ENCODE measurements at places on chromosomes 6 and 20.

GRCh38 chr6:27359231-27359630 lies 29.3 kb upstream of the ZNF391 start:
- DNase-seq: no peak

GRCh38 chr6:79841577-79842375 lies 105.6 kb downstream of the ELOVL4 start:
- DNase-seq: no peak

- DNase-seq: no peak
These were observed 365.2 kb downstream of the SYNE1 start for GRCh38 chr6:152271776-152272464.

DNA sequence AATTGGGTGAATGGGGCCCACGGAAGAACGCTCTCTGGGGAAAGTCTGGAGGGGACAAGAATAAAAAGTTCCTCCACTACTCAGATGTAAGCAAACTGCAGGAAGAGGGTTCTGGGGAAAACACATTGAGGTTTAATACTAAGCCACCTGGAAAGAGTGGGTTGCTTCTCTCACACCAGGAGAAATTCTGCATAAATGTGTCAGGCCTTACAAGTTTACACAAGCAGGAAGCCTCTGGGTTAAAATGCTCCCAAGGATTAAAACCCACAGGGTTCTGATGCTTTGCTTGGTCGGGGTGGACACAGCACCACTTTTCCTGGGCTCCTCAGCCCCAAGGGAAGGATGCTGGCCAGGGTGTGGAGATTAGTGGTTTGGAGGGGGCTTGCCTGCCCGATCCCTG lies 122.1 kb upstream of the SLC22A23 start:
- no peak for DNase-seq

- no peak for DNase-seq
These were observed 182.0 kb downstream of the COL21A1 start for GRCh38 chr6:56065408-56065807.

DNA sequence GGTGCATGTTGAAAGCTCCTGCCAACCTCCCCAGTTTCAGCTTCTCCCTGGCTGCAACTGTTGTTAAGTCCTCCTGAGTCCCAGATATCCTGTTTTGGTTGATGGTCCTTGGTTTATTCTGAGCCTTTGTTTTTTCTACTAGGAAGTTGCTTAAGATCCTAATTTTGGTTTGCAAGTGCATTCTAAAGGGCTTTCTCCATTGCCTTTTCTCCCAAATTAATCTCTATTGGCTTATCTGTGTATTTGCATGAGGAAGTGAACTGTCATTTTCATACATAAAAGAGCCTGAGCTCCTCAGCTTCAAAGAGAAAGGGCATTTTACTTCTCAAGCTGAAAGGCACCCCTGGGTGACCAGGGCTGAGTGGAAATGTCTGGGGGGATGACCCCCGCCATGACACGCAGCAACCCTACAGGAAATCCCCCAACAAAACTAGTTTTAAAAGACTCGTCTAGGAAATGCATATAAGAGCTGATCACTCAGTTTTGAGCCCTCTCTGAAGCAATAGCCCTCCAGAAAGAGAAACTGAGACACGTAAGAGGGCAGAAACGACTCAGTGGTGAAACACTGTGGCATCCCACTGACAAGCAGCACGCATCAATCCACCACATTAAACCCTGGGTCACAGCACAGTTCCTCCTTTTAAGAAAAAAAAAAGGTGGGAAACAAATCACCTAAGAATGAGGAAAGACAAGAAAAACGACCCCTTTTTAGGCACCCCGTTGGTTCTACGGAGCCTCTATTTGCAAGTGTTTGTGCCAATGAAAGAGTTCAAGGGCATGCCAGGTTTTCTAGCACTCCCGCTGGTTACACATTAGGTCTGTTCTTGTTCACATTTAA lies 140.9 kb downstream of the THBS2 start:
- DNase-seq: no peak

GRCh38 chr6:56477241-56477640 lies 165.4 kb downstream of the DST start:
- no peak for DNase-seq

GRCh38 chr6:23951691-23952090 lies 174.3 kb upstream of the NRSN1 start:
- no peak for DNase-seq

DNA sequence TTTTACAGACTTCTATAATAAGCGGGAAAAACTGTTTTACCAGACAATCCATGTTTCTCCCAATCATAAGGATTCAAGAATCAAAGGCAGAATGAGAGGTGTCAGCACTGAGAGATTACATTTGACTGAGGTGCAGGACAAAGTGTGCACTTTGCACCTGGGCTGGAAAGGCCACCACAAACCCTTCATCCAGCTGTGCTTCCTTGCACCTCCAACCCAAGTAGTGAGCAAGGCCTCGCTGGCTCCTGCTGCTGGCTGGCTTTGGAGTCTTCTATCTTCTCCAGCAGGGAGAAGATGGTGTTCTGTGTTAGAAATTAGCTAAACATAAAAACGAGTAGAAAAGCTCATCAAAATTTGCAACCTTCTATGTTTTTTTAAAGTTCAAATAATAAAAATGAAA lies 77.7 kb downstream of the CHD6 start:
- no peak for DNase-seq

DNA sequence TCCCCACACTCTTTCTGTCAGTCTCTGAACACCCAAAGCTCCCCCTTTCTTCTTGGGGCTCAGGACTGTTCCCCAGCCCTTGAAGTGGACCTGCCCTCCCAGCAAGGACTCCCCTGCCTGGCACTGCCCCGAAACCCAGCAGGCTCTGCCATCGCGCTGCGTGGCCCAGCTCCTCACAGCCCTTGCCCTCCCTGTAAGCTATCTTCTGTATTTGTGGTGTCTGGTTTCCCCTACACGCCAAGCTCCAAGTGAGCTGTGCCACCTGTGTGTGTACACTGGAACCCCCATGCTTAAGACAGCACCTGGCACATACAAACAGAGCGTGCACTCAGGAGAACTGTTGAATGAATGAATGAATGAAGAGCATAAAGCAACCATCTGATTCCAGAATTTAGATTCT lies 57.7 kb downstream of the TMEM242 start:
- no peak for DNase-seq

DNA sequence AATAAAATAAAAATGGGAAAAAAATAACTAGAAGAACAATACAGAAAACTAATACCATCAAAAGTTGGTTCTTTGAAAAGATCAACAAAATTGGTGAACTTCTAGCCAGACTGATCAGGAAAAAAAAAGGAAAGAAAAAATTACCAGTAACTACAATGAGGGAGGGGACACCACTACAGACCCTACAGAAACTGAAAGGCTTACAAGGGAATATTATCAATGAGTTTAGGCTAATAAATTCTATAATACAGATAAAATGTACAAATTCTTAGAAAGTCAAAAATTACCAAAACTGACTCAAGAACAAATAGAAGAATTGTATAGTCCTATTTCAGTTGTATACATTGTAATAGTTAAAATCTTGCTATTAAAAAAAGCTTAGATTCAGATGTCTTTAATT lies 141.8 kb downstream of the COL19A1 start:
- no peak for DNase-seq
